ENCODE measurements at places on chromosomes 5 and 9.

- no peak for DNase-seq
These were observed 353.6 kb downstream of the DEPDC1B start for GRCh38 chr5:60346393-60346792.

DNA sequence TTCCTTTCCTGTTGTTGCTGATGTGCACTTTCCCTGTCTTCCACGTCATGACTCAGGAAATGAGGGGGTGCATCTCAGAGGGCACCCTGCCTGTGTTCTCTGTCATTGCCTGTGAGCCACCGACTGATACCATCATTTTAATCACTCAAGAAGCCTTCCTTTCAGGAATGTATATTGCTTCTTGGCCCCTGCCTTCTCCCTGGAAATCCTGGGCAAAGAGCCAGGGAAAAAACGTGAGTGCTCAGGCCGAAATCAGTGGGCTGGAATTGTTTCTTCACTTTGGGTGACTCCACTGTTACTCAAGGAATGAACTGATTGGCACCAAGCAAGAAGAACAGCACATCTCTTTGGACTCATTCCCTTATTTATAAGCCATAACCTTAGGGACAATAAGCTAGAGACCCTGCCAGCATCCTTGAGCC, 126.1 kb downstream of the SNX18 start:
- no peak for DNase-seq

GRCh38 chr5:38265546-38266179, 7.3 kb downstream of the EGFLAM start:
- peak; percentile 11 for DNase-seq

DNA sequence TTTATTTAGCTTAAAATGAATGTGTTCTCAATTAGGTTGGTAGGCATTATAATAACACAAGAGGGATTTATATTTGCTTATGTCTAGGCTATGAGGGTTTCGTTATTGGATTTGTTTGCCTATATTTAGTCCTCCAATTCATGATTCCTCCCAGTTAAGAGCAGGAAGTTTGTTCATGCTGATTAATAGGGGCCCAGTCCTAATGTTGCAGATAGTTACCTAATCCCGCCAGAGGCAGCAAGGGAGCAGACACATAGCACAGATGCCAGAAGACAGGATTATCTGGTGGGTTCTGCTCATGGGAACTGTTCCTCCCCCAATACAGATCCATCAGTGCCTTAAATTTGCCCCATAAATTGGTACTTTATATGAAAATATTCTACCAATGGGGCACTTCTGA, 100.8 kb upstream of the TLE4 start:
- no peak for DNase-seq

DNA sequence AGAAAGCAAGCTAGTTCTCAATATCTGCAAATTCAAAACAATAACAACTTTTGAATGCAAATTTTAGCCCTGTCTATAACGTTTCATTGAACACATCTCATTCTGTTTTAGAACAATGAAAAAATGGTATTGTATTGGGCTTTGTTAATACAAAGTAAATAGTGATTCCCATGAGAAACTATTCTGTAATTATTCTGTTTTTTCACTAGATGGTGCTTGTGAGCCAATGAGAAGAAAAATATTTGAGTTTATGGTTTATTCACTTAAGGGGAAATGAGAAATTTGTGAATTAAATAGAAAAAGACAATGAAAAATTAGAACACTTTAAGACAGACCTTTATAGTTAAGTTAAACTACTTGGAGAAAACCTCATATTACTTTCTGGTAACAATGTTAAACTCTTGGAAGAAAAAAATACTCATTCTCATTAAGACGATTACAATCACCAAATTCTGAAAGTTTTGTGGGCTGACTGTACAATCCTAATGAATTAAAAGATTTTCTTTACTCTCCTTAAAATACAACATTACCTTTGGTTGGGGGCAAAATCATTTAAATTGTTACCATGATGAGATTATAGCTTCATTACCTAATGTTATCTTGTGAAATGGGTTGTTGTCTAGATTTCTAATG, 127.0 kb downstream of the NNT start:
- DNase-seq: no peak

GRCh38 chr9:108746864-108747263, 108.9 kb downstream of the ACTL7B start:
- no peak for DNase-seq

DNA sequence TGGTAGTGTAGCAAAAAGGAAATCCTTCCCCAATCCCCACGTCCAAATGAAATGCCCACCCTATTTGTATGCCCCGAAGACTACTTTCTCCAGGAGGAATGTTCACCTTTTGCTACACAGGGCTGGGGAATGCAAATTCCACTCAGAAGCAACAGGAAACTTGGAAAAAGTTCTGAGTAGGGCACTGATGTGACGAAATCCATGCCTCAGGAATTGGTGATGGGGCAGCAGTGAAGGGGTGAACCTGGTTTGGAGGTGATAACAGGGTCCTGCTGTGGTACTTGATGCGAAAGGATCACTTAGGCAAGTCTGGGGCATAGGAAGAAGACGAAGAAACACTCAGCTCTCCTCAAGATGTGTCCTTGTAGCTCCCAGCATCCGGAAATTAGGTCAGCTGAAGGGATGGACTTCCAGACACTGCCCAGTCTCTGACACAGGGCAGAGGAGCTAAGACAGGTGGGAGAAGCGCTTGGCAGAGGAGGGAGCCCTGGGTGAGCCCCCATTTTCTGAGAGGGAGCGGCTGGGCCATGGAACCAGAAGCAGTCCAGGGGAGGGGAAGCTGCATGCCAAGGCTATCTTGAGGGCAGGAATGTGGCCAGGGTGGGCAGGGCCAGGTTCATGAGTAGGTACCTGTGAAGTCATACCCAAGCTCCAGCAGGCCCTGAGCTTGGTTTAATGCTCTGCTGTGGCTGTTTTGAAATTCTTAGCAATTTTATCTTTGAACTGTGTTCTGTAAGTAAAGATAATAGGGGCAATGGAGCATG, 22.2 kb upstream of the MVB12B start:
- DNase-seq: no peak

DNA sequence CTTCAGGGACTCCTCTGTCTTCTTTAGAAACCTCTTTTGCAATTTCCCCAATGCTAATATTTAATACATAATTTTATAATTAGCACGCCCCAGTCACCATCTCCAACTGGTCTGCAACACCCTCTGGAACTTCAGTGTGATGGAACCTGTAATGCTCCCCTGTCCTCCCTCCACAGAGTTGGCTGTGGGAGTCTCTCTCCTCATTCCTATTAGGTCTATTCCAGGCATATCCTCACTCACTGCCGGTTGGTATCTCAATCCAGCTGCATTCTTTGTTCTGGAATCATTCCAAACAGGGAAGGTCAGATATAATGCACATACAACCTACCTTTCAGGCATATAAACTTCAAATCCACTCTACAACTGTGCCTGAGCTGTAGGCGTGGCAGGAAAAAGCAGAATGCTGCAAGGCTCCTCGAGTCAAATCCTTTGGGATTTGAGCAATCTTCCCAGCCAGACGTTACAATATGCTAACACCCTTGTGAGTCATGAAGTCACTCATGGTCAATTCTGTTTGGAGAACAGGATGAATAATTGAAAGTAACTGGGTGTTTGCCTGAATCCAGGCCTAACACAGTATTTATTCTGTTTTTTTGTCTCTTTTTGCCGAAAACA, 293.8 kb downstream of the CWC27 start:
- no peak for DNase-seq

DNA sequence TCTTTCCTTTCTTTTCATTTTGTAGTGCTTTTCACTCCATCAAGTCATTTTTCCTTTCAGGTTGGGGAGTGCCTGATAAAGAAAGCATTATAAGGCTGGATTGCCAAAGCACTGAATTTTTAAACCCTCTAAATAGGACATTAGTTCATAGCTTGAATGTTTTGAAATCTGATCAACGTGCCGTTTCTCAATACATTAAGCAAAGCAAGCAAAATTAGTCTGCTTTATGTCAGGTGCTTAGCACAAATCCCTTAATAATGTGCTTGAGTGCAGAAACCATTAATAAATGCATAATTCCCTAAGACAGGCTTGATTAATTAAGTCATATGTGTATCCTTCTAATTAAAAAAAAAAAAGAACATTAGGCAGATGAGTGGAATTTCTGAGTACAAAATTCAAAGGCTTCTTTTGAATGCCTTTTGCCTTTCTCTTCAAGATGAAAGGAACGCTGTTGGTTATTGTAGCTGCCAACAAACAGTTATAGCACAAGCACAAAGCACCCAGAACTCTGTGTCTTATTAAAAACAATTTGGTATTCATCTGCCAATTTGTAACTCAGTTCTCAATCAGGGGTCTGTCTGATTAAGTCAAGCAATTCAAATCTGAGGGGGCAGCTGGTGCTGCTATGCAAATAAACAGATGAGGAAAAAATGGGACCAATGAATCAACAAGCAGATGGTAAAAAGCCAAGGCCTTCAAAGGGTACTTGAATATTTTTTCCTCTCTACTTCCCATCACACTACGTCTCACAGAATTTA, 233.7 kb downstream of the TLE1 start:
- no peak for DNase-seq

DNA sequence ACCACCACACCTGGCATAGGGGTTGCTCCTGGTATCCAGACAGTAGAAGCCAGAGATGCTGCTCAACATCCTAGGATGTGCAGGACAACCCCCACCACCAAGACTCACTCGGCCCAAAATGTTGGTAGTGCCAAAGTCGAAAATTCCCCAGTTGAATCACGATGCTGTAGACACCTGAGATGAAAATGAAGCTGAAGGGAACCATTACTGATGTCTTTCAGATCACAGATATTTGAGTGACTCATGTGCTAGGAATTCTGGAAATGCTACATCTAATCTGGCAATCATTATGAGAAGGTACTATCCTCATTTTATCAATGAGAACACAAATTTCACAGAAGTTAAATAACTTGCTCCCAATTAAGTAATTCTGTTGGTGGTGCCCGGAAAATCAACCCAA, 21.0 kb upstream of the UBE2QL1 start:
- no peak for DNase-seq

DNA sequence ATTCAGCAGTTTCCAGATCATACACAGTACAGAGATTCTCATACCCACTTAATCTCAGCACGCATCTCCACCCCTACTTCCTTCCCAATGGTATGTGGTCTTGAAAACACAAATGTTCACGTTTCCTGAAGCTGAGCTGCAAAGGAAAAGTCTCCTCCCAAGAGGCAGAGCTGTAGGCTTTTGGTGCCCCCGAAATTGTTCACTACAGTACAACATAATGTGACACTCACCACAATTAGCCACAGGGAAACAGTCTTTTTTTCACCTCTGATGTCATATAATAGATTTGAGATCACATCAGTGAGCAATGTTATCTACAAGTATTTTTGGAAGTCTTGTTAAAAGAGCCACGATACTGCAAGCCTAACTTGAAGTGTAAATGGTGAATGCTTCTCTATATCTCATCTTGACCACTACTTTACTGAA, 40.2 kb downstream of the NFIB start:
- DNase-seq: no peak

DNA sequence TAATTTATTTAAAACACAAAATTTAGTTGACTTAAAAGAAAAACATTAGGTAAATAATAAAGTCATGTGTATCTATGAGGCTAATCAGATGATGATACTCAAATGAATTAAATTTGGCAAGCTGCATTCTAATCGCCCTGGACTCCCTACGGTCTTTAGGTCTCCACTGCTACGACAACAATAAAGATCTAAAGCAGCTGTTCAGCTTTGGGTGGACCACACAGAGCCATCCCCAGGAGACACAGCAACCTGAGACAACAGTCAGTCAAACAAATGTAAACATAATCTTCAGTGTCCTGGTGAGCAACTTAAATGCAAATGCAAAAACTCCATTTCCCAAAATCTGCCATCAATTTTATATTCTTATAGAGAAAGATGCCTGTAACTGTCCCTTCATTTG, 65.5 kb downstream of the MCTP1 start:
- no peak for DNase-seq

- no peak for DNase-seq
These were observed 110.7 kb upstream of the IL12B start for GRCh38 chr5:159440968-159441367.

GRCh38 chr5:6383376-6383775, 5.0 kb upstream of the MED10 start:
- DNase-seq: no peak

- DNase-seq: no peak
These were observed 171.4 kb upstream of the DAP start for GRCh38 chr5:10932426-10932825.

DNA sequence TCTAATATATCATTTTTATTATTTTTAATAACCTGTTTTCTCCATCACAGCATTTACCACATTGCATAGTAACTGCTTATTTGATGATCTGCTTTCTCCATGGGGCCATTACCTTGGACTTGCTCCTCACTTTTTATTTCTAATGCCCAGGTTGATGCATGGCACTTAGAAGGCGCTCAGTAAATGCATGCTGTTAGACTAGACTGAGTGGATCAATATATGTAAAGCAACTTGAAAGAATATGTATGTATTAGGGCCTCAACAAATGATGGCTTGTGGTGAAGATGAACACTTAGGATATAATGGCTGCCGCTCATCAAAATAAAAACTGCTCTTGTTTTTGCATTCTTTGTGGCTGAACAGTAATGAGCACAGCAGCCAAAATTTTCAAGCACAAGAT, 5.8 kb downstream of the DAPK1 start:
- no peak for DNase-seq

GRCh38 chr9:11352612-11353011, 739.8 kb upstream of the PTPRD start:
- DNase-seq: no peak

DNA sequence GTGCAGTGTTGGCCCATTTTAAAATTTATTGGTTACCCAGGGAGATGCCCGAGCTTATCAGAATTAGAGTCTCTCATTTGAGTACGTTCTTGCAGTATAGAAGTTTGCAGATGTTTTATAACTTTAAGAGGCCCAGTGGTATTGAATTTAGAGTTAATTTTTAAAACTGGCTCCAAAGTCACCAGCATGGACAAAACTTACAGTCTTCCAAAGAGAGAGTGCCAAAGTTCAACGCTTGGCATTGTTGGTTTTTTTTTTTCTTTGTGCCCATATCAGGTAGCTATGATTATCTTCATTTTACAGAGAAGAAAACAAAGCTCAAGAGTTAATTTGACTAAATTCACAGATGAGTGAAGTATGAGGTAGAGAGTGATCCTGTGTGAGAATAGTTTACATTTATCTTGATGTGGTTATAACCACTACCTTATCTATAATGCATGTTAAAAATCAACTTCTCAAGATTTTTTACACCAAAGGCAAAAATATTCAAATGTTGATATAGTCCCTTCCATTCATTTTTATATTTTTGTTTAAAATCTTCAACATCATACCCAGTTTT, 273.7 kb upstream of the DMRT1 start:
- DNase-seq: no peak

DNA sequence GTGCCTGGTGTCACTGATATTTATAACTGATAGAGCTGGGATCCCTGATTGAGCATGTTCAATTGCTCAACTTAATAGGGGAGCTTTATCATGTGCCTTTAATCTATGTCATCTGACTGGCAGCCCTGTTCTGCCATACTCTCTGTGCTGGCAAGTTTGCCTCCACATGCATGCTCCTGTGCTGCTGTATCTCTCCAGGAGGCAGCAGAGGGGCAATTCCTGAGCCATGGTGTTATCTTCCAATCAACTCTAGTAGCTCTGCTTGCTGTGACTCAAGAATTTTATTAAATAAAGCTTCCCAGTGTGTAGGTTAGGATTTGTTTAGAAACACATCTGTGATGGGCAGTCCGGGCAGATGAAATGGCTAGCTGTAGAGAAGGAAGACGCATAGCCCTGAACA, 642.0 kb downstream of the KIF4B start:
- DNase-seq: no peak

- no peak for DNase-seq
These were observed 79.3 kb upstream of the PRLR start for GRCh38 chr5:35309365-35310130.
